NCI-H774 (cell line): ENCODE measurements at places on chromosomes 6 and 20.

GRCh38 chr6:47974106-47974505 is 136.9 kb downstream of the PTCHD4 start:
- DNase-seq = no peak

- DNase-seq = no peak
Measured at GRCh38 chr6:139380168-139380567, 5.7 kb upstream of the CITED2 start.

- DNase-seq = no peak
Measured at GRCh38 chr6:160798625-160799024, 96.6 kb downstream of the PLG start.

DNA sequence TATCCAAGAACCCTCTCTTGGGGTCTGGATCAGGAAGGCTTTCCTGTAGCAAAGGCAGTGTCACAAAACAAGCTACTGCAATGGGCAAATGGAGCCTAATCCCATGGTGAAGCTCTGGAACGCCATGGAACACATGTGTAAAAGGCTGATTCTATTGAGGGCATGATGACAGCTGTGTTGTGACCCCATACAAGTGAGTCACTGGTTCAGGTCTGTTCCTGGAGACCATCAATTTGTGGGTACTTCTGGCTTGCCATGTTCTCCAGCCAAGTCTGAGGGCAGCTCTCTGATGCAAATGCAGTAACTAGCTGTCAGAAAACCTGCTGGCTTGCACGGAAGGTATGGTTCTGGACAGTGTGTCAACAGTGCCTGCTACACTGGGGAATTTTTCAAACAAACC is 33.3 kb upstream of the ECHDC1 start:
- no peak for DNase-seq

DNA sequence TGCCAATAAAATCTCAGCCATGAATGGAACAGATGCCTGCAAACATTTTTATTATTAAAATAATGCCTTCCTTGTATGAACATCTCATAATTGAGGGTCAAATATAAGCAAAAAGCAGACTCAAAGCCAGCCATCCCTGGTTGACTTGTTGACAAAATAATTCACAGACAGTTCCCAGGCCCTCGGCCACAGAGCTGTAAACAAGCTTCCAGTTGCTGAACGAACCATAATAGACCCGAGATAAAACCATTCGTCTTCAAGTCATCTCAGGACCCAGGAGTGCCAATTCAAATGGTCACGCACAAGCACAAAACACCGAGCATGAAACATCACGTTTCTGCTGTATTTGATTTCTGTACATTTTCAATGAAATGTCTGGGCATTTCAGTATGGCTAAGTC is 113.3 kb upstream of the CDYL start:
- DNase-seq = no peak

DNA sequence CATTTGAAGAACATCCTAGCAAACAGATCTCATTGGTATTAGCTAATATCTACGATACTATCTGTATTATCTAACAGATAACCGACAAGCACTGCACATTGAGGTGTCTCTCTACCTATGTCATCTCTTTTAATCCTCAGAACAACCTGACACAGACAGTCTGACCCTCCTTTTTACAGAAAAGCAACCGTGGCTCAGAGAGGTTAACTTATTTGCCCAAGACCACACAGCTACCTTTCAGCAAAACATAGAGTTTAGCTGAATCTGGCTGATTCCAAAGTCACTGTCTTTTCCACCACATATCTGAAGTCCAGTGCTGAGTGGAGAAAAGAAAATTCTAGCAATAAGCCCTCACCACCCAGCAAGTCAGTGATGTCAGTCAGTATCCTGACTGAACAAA is 358.7 kb upstream of the JARID2 start:
- DNase-seq = no peak

GRCh38 chr6:136535017-136535765 is 15.0 kb downstream of the MAP7 start:
- no peak for DNase-seq

DNA sequence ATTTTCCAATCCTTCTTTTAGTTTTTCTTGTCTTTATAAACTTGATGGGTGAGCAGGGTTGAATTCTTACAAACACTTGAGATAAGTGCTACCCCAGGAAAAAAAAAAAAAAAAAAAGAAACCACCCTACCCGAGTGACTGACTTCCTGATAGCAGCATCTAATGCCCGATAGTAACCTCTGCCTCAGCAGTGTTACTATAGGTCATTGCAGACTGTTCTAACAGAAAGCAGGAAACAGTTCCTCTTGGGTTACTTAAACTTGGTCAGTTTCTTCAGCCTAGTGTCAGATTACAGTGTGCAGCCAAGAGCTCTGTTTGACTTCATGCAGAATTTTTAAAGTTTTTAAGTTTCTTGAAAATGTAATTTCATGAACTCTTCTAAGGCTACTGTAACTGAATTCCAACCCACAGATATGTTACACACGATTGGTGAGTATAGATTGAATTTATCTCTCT is 2.1 kb downstream of the MYLIP start:
- no peak for DNase-seq

GRCh38 chr20:50207026-50207425 is 16.4 kb downstream of the CEBPB start:
- no peak for DNase-seq

GRCh38 chr20:57391439-57392301 is 474 bp downstream of the RBM38 start:
- peak; percentile 31 for DNase-seq

DNA sequence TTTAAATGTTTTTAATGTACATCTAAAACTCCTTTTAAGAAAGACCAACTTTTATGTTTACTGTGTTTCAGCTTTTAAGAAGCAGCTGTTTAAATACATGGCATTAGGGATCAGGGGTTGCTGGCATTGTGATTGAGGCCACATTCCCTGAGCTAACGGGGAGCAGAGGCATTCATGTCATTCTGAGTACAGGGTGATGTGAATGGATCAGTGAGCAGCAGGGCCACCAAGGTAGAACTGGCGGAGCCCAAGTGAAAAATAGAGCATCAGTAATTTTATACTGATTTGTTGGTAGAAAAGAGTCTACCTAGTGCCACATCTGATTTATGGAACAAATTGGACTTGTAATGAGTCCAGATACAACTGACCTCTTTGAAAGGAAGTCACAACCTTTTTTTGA is 467.3 kb downstream of the ADGRB3 start:
- DNase-seq = no peak

DNA sequence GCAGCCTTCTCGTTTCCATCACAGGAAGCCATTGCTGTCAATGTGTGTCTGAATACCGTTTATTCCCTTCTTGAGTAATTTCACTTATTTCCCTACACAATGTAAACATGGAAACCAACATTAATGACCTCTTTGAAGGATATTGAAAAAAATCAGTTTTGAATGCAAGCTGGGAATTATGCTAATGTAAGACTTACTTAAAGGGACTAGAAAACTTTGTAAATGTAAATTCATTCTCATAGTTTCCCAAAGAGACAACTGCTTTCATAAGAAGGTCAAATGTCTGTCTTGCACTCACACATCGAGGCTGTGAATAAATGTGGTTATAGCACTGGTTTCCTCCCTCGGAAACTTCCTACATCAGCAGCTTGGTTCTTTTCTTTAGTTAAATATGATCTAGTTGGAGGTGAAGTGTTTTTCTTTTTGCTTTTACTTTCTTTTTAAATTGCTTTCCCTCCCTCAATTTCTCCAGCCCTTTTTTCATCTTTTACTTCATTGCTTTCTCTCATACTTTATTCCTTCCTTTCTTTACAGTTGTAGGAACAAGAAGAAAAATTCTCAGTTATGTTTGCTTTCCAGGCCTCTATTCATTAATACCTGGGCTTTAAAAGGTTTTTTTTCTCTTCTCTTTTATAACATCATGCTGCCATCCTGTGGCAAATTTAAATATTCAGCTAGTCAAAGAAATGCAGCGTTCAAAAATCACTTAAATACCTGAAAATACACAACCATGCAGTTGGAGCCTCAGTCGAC is 108.3 kb downstream of the TNFAIP3 start:
- no peak for DNase-seq

GRCh38 chr6:158654960-158655489 is 5.2 kb downstream of the SYTL3 start:
- DNase-seq = no peak

DNA sequence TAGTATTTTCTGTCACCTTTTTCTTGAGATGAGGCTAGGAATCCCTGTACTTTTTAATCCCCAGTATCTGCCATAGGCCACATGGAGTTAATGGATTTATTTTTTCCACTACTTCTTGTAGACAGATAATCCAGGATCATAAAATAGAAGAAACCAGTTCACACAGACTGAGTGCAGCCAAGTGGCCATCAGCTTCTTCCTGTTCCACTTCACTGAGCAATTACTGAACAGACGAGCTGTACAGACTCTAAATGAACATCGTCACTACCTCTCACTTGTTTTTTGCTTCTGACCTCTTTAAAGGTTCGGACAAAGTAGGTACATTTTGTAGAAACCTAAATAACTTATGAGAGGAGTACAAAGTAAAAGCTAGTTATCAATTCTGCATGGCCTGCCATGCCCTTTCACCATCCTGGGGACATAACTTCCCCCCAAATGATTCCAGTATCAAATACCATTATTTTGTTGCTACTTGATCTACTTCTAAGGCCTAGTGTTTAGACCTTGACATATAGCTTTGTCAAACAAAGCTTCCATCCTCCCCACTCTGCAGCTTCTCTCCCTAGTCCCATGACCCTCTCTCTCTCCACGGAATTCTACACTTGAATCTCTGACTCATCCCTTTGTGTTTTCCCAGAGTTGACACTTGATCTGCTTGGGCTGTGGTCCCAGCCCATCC is 34.4 kb upstream of the ARHGAP18 start:
- no peak for DNase-seq

DNA sequence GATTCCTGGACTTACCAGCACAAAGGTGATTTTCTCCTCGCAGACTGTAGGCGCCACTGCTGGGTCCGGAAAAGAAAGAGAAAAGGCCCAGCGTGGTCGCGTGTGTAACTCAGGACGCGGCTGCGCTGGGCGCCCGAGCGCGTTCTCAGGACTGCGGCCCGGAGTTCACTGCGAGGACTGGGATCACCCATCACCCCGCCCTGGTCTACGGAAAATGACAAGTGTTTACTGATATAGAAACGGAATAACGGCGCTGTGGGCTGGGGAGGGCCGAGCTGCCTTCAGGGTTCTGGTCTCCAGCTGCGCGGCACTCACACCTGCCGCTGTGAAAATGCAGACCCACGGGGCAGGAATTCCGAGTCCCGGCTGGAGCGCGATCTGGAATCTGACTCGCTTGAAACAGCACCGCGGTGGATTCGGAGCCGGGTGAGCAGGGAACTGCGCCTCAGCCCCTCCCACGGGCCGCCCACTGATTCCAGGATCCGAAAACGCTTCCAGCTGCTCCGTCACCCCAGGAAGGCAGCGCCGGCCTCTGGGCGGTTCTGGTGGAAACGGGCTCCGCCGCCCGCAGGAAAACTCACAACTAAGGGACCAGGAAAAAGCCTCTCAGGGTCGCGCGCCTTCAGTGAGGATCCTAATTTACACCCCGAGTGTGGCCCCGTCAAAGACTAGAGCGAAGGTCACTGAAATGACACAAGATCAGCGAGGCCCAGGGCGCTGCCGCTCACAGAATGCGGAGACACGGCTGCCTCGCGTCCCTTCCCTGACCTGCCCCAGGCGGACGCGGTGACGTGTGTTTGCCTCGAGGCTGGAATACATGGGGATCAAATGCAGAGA is 34.5 kb downstream of the HLA-A start:
- peak; percentile 52 for DNase-seq

DNA sequence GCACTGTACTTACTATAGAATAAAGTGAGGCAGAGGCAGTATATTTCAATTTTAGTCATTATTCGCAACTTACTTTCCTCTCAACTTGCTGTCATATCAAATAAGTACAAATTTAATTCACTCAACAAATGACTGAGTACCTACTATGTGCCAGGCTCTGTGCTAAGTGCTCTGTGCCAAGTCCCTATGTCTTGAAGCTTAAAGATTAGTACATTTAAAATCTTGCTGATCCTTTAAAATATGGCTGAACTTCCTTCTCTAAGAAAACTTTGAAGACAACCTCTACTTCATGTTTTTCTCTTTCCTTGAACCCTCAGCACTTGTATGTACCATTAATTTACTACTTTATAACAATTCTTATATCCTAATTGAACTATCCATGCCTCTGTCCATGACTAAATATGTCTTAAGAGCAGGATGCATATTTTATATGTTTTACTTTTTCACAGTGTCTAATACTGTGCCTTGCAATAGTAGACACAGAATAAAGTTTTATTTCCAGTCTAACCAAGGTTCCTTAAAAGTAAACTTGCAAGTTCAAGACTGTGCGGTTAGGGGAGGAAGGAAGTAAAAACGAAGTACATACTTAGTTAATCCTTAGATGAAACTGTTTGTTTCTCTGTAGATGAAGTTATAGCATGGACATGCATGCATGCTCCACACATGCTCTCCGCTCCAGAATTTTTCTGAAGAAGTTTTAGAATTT is 10.0 kb upstream of the LATS1 start:
- DNase-seq = no peak
